Erythroblast (primary cell): ENCODE measurements at places on chromosomes 1 and 21.

DNA sequence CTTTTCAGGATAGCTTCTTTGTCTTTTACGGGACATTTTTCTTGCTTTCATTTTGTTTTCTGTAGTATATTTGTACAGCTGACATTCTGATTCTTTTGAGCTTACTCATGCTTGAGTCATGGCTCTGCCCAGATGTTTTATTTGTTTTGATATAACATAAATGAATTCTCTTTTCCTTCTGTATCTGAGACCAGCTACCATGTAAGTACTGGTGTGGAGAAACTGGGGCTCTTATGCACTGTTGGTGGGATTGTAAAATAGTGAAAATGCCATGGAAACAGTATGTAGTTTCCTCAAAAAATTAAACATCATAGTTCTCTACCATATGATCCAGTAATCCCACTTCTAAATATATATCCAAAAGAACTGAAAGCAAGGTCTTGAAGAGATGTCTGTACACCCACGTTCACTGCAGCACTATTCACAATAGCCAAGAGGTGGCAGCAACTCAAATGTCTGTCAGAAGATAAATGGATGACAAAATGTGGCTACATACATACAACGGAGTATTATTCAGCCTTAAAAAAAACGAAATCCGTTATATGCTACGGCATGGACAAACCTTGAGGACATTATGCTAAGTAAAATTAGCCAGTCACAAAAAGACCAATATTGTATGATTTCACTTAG is 61.4 kb downstream of the EIF2B3 start:
- peak; percentile 63 for DNase-seq

- DNase-seq = no peak
These were observed 20.9 kb downstream of the UQCRHL start for GRCh38 chr1:15786581-15786980.

GRCh38 chr1:95668165-95668564 is 434.2 kb downstream of the RWDD3 start:
- no peak for DNase-seq

GRCh38 chr1:117783606-117784396 is 145.6 kb downstream of the GDAP2 start:
- no peak for DNase-seq

DNA sequence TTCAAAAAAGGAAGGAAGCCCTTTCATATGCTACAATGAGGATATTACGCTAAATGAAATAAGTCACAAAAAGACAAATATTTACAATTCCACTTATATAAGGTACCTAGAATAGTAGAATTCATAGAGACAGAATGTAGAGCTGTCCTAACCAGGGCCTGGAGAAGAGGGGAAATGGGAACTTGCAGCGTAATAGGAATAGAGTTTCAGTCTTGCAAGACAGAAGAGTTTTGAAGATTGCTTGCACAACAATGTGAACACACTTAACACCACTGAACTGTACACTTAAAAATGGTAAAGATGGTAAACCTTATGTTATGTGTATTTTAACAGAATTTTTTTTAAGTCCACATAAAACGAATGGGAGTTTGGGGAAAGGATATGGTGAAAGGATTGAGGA is 2.9 kb downstream of the CD1B start:
- DNase-seq = no peak

DNA sequence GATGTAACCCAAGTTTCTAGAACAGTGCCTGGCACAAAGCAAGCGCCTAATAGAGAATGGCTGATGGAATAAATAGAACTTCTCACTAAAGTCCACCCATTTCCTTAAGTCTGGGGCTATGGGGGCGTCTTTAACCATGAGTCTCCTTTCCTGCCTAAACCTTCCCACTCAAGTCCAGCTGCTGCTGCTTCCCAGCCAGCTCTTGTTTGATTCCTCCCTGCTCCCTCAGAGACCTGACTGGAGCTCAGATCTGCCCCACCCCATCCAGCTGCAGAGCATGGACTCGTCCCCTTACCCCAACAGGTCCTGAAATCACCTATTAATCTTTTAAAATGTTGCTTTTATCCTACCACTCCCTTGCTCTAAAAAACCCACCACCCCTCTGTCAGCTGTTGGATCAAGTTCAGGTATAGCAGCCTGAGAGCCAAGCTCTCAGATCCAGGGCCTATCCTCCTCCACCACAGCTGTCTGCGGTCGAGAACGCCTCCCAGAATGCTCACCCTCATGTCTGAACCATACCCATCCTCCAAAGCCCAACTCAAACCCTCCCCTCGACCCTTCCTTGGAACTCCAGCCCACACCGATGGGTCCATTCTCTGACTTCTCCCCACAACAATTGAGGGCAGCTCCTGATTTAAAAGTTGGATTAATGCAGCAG is 12.8 kb upstream of the GALNT2 start:
- DNase-seq = no peak

DNA sequence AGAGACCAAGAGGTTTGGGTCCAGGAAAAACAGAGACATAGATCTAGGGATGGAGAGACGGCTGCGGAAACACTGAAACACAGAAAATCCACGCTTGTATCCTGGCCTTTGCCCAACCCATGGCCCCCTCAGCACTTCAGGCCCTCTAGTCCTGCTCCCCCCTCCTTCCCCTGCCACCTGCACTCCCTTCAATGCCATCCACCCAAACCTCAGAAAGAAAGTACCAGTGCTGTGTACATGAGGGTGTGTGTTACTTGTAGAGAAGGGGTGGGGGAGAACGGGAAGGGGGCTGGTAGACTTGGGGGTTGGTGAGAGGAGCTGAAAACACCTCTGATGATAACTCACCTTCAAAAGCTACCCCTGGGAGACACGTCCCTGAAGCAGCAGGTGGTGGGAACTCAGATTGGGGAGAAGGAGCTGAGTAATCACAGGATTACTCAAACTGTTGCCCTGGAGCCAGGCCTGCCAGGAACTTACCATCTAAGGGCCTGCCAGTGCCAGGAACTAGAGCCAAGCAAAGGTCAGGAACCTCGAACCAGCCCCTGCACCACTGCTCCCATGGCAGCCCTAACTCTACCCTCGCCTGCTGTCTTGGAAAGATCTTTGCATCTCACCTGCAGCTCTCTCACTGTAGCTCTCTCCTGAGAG is 11.5 kb downstream of the RORC start:
- no peak for DNase-seq

GRCh38 chr1:36458910-36459309 is 5.3 kb downstream of the MRPS15 start:
- peak; percentile 16 for DNase-seq

DNA sequence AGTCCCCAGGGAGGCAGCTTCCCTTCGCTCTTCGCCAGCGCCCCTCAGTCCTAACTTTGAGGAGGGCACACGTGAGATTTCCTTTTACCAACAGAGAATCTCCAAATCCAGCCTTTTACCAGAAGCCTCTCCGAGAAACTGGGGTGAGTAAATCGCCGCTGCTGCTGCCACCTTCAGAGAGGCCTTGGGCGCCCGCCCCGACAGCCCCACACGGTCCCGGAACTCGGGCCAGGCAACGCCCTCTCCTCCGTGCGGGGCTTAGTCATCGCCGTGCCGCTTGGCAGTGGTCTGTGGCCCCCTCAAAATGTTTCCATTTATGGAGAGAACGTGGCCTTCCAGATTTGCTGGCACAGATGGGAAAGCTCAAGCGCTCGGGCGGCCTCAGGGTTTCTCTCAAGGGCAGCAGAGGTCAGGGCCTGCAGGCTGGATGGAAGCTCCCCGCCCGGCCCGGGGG is 41.4 kb upstream of the COL6A2 start:
- DNase-seq = no peak

DNA sequence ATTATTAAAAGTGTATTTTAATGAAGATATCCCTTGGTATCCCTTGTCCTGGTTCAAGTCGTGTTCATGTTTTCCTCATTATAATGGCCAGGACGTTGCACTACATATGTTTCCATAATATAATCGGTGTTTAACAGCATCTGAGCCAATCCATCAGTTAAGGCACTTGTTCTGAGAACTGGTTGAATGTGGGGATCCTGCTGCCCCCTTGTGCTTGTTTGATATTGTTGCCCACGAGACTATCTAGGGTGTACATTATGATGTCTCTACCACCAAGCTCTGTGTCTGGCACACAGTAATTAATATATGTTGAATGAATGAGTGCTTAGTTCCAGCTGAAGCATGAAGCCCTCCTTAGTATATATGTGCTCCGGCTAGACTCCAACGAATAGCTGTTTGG is 193.0 kb downstream of the CACNA1E start:
- peak; percentile 12 for DNase-seq

DNA sequence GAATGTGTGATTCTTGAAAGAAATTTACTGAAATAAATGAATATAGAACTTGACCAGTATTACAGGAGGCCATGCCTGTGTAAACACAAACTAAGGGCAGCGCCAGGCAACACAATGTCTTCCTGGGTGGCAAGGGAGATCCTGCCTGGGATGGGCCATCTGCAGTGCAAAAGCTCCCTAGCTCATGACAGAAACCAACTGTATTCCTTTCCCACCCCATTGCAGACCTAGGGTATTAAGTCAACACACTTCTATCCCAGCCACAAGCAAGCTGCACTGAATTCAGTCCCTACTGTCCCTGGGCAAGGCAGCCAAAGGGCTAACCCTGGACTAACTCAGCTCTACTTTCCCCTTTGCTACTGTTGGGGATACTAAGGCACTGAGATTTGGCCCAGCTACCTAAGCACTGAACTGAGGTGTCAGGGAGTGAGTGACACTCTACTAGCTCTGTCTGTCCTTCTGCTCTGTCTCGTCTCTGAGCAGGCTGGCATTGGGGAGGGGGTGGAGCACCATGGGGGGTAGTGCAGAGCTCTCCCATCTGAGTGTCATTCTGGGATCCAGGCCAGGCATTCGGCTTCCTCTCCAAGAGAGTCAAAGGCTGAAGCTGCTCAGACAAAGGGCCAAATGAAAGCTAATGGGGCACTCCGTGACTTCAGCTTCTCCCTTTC is 2.5 kb downstream of the INKA2 start:
- DNase-seq = no peak

GRCh38 chr1:20191266-20191825 is 5.0 kb upstream of the PLA2G2C start:
- DNase-seq = no peak

GRCh38 chr1:156481527-156481926 is 19.0 kb downstream of the MEF2D start:
- no peak for DNase-seq

DNA sequence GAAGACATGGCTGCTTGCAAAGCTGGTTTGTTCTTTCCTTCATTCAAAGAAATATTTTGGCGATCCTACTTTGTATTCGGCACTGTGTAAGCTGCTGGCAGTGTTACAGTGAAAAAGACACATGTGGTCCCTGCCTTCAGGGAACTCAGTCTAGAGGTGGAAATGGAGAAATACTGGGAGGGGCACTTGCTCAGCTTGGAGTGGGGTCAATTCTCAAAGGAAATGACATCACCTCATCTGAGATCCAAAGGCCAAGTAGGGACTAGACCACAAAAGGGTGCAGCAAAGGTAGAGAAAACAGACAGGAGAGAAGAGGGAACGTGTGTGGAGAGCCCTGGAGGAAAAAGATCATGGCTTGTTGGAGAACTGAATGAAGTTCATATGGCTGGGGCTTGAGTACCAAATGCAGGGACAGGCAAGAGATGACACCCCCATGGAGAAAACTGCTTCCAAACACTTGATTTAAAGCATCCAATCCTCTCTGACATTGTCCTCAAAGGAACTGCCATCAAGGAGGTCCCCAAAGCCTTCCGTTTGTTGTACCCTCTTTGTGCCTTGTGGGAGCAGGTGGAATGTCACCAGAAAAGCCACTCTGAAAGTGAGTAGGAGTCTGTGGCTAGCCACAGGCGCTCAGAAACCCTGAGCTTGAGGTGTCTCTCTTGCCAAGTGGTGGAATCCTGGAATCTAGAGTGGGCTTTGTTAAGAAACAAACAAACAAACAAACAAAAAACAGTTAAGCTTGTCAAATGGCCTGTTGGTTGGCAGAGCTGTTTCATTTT is 48.3 kb upstream of the TDRD10 start:
- DNase-seq = no peak

DNA sequence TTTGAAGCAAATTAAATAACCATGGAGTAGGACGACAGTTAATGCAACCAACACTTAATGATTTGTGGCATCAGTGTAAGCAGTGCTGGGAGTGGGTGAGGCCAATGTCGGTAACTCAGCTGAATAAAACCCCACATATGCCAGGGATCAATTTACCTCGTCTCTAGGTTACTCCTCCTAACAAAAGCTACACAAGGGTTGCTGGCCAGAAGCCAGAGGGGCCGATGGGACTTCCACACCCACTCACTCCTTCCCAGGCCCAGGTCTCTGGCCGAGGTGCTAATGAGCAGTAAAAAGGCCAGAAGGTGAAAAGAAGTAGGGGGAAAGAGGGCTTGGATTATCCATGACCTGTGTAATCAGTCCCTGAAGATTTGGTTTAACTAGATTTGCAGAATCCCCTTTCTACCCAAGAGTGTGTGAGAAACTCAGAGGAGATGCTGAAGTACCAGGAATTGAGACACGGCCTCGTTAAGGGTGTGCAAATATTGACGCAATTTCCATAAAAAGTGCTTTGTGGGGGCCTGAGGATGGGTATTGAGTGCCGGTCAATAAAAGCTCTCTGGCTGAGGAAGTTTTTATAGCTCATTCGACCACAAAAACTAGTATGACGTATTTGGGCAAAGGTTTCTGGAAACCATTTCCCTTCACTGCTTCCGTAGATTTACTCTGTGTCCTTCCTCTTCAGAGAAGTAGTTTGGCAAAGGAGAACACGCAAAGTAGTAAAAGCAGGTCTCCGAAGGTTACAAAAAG is 145.5 kb downstream of the TBX15 start:
- no peak for DNase-seq

DNA sequence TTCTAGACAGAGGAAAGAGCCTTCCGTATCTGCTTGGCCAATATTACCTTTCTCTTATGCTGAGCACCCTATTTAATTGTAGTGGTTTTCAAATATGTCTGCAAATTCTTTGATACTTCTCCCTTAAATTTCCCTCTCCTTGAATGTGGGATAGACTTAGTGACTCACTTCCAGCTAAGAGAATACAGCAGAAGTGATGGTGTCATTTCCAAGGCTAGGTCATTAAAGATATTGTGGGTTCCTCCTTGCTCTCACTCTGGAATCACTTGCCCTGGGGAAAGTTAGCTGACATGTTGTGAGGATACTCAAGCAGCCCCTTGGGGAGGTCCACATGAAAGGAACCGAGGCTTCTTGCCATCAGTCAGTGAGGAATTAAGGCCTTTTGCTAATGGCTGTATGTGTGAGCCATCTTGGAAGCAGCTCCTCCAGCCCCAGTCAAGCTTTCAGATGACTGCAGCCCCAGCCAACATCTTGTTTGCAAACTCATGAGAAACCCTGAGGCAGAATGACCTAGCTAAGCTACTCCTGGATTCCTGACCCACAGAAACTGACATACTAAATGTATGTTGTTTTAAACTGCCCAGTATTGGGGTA is 8.1 kb upstream of the CITED4 start:
- no peak for DNase-seq

DNA sequence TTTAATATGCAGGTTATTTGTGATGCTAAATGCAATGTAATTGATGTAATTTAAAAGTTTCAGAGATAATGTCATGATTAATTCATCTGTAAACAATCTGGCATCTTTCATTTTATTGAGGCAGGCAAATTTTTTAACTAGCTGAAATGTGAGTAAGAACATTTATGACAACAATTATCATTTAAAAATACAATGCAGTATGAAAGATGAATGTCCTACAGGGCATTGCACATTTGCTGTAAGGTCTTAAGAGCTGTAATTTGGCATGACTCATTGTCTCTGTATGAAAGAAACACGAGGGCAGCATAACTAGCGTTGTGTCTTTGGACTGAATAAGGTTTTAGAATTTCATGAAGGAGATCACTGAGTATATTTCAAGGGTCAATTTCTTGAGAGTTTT is 642.8 kb downstream of the PLA2G4A start:
- DNase-seq = no peak
